ENCODE measurements at places on chromosomes 13 and 19.

- DNase-seq: no peak
Measured at GRCh38 chr19:50417111-50418081, 1.3 kb upstream of the SPIB start.

GRCh38 chr13:99062593-99062992 is 84.7 kb upstream of the DOCK9 start:
- DNase-seq: no peak

GRCh38 chr19:18329035-18329376 is 6.1 kb upstream of the LSM4 start:
- no peak for DNase-seq

- no peak for DNase-seq
Measured at GRCh38 chr13:107964395-107964794, 250.9 kb downstream of the LIG4 start.

DNA sequence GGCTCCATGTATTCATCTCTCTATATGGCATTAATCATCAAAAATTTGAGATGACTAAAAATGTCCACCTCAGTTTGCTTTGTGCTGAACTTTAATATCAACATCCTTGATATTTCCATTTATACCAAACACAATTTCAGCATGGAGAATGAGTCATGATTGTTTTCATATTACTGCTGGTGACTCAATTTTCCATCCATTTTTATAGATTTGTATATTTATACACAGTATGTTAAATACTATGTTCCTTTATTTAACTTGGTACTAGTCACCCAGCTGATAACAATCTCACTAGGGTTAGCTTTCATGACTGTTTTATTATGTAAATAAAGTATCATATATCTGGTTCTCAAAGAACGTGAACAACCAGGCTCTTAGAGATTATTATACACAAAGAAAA is 1255.1 kb downstream of the SLITRK1 start:
- DNase-seq: no peak

- no peak for DNase-seq
Measured at GRCh38 chr19:29260477-29261317, 47.7 kb upstream of the UQCRFS1 start.

GRCh38 chr13:55439450-55439849 is 1701.3 kb upstream of the PRR20A start:
- DNase-seq: no peak

DNA sequence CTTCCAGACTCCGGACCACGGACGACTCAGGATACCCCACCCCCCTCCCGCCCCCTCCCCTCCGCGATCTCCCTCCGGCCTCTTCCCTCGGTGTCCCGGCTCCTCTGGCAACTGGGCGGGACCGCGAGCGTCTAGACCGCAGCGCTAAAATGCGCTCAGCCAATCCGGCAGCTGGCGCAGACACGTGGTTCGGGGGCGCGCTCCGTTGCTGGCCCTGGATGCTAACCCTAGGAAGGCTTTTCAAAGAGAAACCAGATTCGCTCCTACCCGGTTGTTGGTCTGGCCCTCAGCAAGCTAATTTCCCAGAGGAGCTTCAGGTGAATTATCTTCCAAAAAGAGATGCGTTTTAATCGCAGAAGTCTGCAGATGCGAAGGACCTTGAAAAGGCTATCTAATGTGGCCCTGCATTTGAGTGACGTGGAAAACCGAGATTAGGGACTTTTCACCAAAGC is at the start of gene DZIP1:
TSS of gene DZIP1 (minus strand) at position 106 of the 452 bp plus-strand sequence. CDS start 2,677 bp downstream, outside the sequence.
- no peak for DNase-seq

DNA sequence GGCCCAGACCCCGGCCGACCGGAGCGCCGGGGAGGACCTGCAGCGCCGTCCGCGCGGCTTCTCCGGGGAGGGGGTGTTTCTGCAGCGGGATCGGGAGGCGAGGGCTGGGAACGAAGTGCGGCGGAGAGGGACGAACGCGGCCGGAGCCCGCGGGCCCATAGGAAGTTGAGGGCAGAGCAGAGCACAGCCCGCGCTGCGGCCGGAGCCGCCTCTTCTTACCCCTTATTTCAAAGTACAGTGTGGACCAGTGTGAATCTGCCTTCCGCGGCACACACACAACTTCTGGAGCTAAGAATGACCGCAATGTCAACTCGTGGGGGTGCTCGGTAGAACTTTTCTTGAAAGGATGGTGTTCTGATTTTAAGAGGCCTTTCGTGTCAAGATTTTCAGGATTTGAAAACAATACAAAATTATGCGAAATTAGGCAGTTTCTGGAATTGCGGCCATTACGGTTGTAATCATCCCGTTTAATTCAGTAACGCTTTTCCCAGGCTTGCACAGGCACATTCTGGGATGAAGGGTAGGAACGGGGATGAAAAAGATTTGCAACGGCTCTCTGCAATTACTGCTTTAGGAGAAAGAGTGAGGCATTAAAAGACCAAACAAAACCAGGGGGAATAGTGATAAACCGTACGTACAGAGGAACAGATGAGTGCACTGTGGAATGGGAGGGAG is 821 bp downstream of the TDRD3 start:
- DNase-seq: peak; percentile 12

DNA sequence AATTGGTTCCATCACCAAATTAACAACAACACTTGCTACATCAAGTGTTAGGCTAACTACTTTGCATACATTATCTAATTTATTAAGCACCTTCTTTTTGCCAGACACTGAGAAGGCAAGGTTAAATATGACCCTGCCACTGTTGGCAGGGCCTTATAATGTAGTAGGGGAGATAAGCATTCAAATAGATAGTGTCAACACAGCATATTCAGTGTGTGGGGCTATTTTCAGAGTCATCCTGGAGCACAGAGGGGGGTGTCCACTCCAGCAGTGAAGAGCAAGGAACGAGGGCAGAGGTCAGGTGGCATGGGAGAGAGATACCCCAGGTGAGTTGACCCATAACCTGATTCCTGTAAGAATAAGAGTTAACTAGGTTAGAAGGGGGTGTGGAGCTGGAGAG is 121.6 kb downstream of the COG6 start:
- DNase-seq: no peak

- DNase-seq: no peak
Measured at GRCh38 chr13:28306325-28306724, 168.0 kb downstream of the PAN3 start.

- no peak for DNase-seq
Measured at GRCh38 chr19:39164289-39164688, 32.5 kb upstream of the NCCRP1 start.

- no peak for DNase-seq
Measured at GRCh38 chr19:16951529-16951928, 62.7 kb downstream of the F2RL3 start.

DNA sequence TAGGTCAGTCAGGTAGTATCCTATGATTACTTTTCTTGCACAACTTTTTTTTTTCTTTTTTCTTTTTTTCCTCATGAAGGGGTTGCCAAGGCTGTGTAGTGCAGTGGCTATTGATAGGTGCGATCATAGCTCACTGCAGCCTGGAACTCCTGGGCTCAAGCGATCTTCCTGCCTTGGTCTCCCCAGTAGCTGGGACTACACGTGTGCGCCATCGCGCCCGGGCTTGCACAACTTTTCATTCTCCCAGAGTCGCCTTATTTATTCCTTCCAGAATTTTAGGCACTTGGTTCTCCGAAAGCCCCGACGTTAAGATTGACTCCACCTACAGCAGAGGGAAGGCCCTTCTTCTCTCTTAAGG is 867 bp upstream of the ZNF613 start:
- no peak for DNase-seq

DNA sequence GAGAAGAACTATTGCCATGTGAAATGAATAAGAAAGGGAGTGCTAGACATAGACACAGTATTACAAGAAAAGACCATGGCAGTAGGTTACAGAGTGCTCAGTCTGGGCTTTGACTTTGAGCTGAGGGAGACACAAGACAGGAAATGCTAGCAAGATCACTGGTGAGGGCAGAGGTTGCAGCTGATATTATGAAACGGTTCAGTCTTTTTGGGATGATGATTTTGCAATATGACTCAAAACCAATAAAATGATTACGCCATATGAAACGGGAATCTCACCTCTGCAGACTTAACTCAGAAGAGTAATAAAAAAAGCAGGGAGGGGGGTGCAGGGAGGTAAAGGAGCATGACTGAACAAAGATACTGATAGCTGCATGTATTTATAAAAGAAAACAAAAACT is 123.1 kb downstream of the RBM26 start:
- no peak for DNase-seq

DNA sequence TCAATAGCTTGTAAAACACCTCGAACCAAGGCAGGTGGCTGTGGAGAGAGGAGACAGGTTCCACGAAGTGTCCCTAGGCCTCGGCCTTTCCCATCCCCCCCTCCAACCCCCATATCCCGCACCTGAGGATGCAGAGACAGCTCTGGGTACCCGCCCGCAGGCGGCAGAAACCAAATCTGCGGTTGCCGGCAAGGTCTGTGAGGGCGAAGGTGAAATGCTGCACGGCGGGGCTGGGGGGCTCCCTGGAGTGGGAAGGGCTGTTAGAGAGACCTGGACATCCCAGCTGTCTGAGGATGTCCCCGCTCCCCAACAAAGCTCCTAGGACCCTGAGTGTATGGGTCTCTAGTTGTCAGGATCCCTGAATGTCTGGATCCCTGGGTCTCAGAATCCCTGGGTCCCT is 2.8 kb downstream of the DENND1C start:
- DNase-seq: no peak

- no peak for DNase-seq
Measured at GRCh38 chr13:30142486-30143211, 164.7 kb downstream of the KATNAL1 start.

- no peak for DNase-seq
Measured at GRCh38 chr13:48602296-48603016, 51.3 kb upstream of the CYSLTR2 start.

GRCh38 chr13:51894239-51894638 is 32.5 kb downstream of the CCDC70 start:
- no peak for DNase-seq

- no peak for DNase-seq
Measured at GRCh38 chr19:11400798-11401197, 16.7 kb upstream of the EPOR start.

GRCh38 chr13:60612593-60612992 is 215.6 kb downstream of the TDRD3 start:
- no peak for DNase-seq

- DNase-seq: no peak
Measured at GRCh38 chr19:21117041-21117907, 24.6 kb upstream of the ZNF431 start.

DNA sequence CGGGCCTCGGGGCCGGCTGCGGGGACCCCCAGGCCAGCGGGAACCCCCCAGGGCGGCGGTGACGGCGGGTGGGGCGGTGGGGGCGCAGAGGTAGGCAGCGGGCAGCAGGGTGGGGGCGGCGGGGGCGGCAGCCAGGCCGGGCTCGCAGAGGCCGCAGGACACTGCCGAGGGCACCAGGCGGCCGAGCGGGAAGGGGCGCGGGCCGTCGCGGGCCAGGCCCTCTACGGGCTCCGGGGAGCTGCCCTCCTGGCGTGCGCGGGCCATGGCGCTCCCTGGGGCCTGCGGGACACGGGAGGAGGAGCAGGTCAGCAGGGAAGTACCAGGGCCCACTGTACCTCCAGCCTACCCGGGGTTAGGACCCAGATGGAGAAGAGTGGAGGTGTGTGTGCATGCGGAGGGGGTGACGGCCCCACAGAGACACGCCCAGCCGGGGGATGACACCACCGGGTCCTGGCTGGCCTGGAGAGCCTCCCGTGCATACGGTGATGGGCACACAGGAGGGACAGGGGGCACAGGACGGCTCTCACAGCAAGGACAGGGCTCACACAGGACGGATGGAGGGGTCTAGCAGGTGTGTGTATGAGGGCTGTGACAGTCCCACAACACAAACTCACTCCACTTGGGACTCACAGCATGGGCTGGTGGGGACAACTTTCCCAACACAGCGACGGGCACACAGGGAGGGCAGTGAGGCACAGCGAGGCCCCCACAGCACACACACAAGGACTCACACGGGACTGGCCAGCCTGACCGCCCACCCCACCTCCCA is 2.6 kb downstream of the BBC3 start:
- no peak for DNase-seq

- no peak for DNase-seq
Measured at GRCh38 chr19:8361921-8362793, 1.8 kb upstream of the ANGPTL4 start.

GRCh38 chr13:112486386-112487126 is 101.4 kb downstream of the TUBGCP3 start:
- DNase-seq: no peak

DNA sequence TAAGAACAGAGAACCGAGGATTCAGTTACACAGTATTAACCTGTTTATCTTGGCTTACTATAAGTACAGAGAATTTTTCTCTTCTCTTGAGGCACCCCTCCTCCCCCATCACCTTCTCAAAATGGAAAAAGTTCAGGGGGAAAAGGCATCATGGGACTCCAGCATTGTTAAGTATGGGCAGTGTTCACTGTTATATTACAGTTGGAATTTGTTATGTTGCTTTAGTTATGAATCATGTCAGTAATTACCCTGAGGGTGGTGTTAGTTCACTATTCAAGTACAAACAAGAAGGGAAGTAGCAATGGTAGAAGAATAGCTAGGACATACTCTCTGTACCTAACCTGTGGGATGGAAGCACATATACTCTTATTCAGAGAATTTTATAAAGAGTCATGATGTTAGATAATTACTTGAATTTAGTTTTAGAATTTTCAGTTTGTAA is 12.0 kb downstream of the LPAR6 start:
- DNase-seq: no peak

- no peak for DNase-seq
Measured at GRCh38 chr19:51417107-51417809, at the start of gene SIGLEC10. Gene SIGLEC10, minus strand, starts transcription at chr19:51417642. Its CDS starts 61 bp downstream, at chr19:51417581.

- peak; percentile 84 for DNase-seq
Measured at GRCh38 chr19:42132030-42132628, at the start of gene POU2F2. Gene POU2F2, minus strand, starts transcription at chr19:42132446. Its CDS starts 35 bp downstream, at chr19:42132411.

GRCh38 chr19:35095667-35096368 is 19.8 kb upstream of the FXYD3 start:
- no peak for DNase-seq

DNA sequence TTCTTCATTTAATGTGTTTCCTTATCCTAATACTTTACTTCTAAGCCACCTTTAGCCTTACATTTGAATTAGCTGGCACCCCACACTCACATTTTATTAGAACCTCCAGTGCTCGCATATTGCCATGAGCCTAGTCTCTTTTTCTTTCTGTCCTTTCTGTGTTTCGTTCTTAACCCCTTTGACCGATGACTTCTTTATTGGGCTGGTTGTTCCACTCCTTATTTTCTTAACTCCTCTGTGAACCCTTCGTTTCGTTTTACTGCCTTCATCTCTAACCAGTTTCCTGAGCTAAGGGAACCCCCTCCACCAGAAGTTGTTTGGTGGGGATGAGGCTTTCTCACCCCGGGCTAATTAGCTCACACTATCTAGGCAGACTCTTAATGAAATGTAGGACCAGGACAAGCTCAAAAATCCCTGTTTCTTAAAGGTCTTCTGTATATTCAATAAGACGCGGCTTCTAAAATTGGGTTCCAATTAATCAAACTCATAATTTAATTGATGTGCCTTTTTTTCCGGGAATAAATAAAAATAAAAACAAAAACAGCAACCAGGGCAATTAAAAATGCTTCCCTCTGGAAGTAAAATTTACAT is 19.1 kb upstream of the ARHGEF7 start:
- DNase-seq: no peak

DNA sequence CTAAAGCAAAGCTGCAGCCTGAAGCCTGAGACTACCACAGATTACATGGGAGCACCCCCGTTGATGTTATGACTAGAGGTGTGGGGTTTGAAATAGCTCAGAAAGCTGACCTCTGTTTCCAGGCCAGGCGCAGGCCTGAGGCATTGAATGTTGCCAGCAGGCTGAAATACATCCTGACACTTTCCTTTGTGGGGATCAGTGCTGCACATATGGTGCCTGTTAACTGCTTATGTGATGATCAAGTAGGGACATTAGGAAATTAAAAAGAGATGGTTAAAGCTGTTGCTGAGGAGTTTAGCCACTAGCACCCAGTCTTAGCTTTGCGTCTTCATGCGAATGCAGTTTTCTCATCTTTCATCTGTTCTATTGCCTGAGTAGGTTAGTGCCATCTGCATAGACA is 83.2 kb downstream of the CCNA1 start:
- DNase-seq: no peak

GRCh38 chr13:20997301-20998161 is 63.9 kb downstream of the LATS2 start:
- no peak for DNase-seq
